EH (cell line): ENCODE measurements at places on chromosomes 1 and 21.

DNA sequence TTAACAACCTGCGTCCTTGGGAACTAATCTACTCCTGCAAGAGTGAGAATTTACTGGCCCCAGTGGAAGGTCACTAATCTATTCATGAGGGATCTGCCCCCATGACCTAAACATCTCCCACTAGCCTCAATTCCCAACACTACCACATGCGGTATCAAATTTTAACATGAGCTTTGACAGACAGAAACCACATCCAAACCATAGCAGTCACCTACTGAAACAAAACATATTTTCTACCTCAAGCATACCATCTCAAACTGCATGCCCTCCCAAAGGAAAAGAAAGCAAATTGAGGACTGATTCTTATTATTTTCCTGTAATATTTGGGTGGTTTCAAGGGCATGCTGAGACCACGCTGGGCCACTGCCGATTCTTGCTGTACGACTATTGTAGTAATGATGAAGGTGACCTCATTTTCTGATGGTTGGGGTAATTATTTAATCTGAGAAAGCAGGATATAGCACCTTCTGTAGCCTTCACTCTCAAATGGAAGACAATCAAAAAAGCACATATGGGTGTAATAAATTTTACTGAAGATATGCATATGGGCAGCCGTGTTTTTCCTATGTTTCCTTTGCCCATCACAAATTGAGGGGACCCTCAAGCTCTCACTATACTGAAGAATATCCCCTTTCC, 13.2 kb upstream of the GBP5 start:
- DNase-seq = no peak

- DNase-seq = peak; percentile 89
Measured at GRCh38 chr1:168341483-168341975, 60.9 kb downstream of the TBX19 start.

GRCh38 chr1:1438531-1439381, 3.3 kb downstream of the VWA1 start:
- DNase-seq = no peak

DNA sequence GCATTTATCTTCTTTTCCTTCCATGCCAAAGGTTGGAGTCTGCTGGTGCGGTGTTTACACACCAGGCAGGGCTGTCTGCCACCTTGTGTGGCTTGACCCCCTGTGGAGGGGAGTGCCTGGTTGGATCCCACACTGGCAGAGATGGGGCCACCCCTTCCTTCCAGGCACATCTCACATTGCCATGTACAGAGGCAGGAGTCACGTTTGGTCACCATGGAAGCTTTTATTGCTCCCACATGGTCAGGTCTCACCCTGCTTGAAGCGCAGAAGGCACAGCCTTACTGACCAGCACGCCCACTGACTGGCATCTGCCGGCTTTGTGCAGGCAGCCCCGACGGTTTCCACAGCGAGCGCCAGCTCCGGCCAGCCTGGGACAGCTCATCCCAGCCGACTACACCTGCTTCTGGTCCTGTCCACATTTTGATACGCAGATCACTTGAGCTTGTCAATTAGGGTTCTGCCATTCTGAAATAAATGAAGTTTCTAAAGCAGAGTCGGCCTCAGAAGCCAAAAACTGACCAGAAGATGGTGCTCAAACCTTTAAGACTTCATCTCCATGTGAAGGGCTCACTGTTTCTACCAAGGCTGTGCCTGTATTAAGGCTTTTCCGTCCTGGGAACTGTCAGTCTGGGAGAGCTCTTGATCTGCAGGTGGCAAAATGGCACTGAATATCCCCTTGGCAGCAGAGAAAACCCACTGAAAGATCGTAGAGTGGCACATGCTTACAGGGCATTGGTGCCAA, 35.6 kb upstream of the EPHA8 start:
- peak; percentile 24 for DNase-seq

DNA sequence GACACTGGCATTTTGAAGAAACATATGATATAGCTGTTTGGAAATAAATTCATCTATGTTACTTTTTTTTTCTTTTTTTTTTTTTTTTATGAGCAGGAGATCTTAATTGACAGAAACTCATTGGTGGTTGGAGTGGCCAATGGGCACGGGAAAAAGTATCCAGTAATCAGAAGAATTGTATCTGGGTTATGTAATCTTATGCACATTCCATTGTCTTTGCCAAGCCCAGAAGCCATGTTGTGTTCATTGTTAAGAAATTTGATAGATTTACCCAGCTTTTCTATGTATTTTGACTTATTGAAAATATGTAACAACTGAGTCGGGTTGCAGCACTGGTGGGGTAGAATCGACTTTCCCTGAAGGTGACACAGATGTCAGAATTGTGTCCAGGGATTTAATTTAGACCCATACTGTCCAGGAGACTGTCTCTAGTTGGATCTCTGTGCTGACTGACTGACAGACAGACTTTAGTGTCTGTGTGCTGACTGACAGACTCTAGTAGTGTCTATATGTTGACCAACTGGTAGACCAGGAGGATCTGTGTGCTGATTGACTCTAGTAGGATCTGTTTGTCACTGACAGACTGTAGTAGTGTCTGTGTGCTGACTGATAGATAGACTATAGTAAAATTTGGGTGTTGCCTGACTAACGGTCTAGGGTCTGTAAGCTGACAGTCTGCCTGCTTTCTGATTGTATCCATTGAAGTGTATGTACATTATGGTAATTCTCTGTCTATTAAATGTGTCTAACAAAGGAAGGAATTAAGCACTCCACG, 12.3 kb upstream of the C4BPB start:
- DNase-seq = peak; percentile 43

- no peak for DNase-seq
Measured at GRCh38 chr1:167641786-167642500, 11.9 kb downstream of the RCSD1 start.

GRCh38 chr1:53450225-53450624, 9.0 kb upstream of the DMRTB1 start:
- peak; percentile 13 for DNase-seq

DNA sequence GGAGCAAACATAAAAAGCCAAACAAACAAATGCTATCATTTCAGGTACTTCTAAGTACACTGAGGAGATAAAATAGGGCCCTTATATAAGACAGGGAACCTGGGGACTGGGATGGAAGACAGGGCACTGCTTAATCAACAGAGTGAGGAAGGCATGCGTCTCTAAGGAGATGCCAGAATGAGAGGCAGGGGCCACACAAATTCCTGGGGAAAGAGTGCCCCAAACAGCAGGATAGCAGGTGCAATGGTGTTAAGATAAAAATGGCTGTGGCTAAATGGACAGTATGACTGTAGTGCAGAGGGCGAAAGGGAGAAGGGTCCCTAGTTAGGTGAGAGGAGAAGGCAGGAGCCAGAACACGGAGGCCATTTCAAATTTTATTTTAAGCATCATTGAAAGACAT, 113.9 kb downstream of the ZBTB18 start:
- DNase-seq = no peak

- DNase-seq = no peak
Measured at GRCh38 chr1:98035602-98036002, 114.8 kb upstream of the DPYD start.
